HepG2 (cell line): ENCODE measurements at places on chromosomes 3 and 15.

GRCh38 chr15:30895461-30896210 lies 8.1 kb upstream of the FAN1 start:
- no peaks in the 10 kb centered on the region for H3K4me1 ChIP-seq
- H3K27ac ChIP-seq, result no peak overlapping the region
- H3K36me3 ChIP-seq, result no peaks in the 10 kb centered on the region

DNA sequence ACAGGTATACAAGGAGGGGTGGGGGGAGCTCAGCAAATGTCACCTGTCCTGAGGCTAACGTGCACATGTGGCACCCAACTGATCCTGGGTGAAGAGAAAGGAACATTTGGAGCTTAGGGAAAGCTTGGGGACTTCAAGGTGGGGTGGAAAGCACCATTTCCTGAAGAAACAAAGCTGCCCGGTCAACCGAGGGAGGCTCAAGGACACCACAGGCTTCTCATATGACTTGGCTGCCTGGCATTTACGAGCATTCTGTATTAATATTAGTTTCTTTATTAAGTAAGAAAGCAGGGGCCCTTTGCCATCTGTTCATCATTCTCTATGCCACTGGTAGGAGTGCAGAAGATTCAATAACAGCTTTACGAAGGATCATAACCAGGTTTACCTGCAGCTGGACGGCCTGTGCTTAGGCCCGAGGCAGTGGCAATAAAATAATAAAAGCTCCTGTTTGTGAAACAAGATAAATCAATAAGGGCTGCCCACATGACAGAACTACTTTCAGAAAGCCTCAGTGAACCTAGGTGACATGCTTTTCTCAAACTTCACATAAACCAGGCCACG lies 54.0 kb downstream of the ETV5 start:
- no peaks in the 10 kb centered on the region for H3K4me1 ChIP-seq
- H3K4me3 ChIP-seq, result no peak overlapping the region
- peaks cover 92% of the 10 kb centered on the region for H3K36me3 ChIP-seq
- no peaks in the 10 kb centered on the region for H3K27me3 ChIP-seq
- no peak for DNase-seq
- H3K27ac ChIP-seq, result no peak overlapping the region

DNA sequence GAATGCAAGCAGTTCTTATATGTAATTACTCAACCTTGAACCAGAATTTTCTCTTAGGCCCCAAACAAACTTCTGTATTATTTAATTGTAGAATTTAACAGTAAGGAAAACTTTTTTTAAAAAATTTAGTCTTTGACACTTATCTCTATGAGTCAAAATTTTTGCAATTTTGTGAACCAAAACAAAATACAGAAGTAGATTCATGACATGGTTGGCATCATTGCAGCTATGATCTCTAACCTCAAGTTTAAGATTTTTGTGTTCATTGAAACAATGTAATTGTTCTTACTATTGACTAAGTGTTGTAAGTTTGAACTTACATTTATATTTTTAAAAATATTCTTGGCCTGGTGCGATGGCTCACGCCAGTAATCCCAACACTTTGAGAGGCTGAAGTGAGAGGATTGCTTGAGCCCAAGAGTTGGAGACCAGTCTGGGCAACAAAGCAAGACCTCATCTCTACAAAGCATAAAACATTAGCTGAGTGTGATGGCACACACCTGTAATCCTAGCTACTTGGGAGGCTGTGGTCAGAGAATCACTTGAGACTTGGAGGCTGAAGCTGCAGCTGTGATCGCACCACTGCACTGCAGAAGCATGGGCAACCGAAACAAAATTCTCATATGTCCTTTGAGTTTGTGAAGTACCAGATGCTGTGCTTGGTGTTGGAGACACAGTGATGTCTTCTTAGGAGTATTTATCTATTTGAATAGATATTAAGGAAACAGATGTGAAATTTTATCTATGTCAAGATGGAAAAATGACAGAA lies 39.7 kb downstream of the STT3B start:
- H3K4me1 ChIP-seq, result peaks cover 34% of the 10 kb centered on the region
- no peaks in the 10 kb centered on the region; the same call in 2 of the 3 replicates for H3K36me3 ChIP-seq
- no peak overlapping the region for H3K4me3 ChIP-seq
- no peak for DNase-seq
- H3K27ac ChIP-seq, result no peak overlapping the region

DNA sequence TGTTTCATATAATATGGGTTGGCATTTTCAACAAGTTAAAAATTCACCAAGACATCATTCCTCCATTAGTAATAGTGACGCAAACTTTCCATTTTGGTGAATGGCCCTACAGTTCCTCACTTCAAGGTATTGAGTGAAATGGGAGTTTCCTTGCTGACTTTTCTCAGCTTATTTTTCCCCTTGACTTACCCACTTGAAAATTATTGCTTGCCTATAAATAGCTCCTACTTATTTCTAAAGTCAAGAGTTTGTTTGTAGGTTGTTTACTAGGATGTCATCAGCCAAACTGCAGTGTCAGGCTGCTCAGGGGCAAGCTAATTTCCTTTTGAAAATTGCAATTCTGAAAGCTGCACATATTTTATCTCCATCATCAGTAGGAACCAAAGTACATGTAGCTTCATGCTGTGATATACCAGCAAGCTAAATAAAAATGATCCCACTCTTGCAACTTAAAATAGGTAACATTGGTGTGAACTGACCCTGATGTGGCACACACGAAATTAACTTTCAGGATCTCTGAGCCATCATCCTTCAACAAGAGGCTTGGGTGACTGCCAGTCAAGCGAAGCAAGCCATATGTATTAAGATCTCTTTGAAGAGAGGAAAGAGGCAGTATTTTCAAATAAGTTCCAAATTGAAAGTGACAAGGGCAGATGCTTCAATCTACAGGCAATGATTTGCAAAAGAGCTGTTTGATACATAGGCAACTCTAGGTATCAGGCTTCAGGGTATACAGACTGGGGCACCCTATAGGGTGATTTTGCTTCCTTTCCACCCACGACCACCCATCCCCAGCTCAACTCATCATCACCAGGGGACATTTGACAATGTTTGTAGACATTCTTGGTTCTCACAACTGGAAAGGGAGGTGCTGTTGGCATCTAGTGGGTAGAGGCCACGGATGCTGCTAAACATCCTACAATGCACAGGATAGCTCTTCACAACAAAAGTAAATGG lies 66.8 kb upstream of the RASGRP1 start:
- no peak overlapping the region for H3K27ac ChIP-seq
- no peak overlapping the region for H3K4me3 ChIP-seq
- H3K4me1 ChIP-seq, result no peaks in the 10 kb centered on the region
- H3K27me3 ChIP-seq, result 0 out of 3 replicates have a peak, but pooled peaks cover 5% of the 10 kb centered on the region
- DNase-seq, result no peak

- H3K4me1 ChIP-seq, result no peaks in the 10 kb centered on the region
- DNase-seq, result no peak
- H3K27me3 ChIP-seq, result no peaks in the 10 kb centered on the region
- no peaks in the 10 kb centered on the region for H3K36me3 ChIP-seq
- H3K27ac ChIP-seq, result no peak overlapping the region
These were observed 203.1 kb downstream of the CHL1 start for GRCh38 chr3:399647-400046.
